A172 (cell line): ENCODE measurements at places on chromosomes 11 and 22. TPM values are rescaled to one million over a fixed set of nuclear protein-coding genes. Genes with fewer than 3 reads are reported as not detected.

- DNase-seq, result peak; percentile 75
These were observed 496 bp upstream of the CST6 start for GRCh38 chr11:66011239-66011784.

GRCh38 chr11:34327804-34328631, 29.8 kb downstream of the ABTB2 start:
- no peak for DNase-seq

- DNase-seq, result no peak
These were observed 57.3 kb upstream of the EIF3D start for GRCh38 chr22:36586271-36586670.

DNA sequence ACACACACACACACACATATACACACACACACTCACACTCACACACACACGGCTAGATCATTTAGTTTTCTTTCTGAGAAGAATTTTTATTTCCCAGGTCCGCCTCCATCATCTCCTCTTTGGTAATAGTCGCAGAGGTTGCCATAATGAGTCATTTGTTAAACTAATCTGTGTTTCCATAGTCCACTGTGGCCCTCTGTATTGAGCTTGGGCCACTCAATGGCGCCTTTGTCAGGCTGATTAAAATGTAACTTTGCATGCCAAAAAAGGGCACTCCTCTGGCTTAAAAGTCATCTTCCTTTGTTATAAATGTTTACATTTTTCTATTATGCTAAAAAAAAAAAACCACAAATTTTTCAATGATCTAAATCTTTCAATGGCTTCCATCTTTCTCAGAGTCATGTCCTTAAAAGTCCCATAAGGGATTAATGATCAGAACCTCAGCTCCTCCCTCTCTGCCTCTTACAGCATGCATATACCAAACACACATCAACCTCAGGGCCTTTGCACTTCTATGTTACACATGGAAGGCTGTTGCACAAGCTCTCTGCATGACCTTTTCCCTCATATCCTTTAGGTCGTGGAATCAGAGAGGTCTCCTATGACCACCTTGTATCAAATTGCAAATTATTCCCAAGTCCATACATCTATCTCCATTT, 35.3 kb downstream of the EHF start:
- DNase-seq, result no peak

MLC1 gene
- 0.02 and 0.10 TPM in 2 replicates for total RNA-seq

ARHGAP32 gene
- total RNA-seq, result 4.8 and 11.3 TPM in 2 replicates
